Ascending aorta (tissue), 2 donors: ENCODE measurements at places on chromosomes 6 and 20.

- no peak overlapping the region for H3K4me3 ChIP-seq
- peaks cover 55% of the 10 kb centered on the region for H3K36me3 ChIP-seq
- no peak for DNase-seq
- no peaks in the 10 kb centered on the region for H3K4me1 ChIP-seq
- H3K27me3 ChIP-seq: no peaks in the 10 kb centered on the region
Observed at GRCh38 chr6:82227770-82228169, 19.8 kb downstream of the IBTK start.

DNA sequence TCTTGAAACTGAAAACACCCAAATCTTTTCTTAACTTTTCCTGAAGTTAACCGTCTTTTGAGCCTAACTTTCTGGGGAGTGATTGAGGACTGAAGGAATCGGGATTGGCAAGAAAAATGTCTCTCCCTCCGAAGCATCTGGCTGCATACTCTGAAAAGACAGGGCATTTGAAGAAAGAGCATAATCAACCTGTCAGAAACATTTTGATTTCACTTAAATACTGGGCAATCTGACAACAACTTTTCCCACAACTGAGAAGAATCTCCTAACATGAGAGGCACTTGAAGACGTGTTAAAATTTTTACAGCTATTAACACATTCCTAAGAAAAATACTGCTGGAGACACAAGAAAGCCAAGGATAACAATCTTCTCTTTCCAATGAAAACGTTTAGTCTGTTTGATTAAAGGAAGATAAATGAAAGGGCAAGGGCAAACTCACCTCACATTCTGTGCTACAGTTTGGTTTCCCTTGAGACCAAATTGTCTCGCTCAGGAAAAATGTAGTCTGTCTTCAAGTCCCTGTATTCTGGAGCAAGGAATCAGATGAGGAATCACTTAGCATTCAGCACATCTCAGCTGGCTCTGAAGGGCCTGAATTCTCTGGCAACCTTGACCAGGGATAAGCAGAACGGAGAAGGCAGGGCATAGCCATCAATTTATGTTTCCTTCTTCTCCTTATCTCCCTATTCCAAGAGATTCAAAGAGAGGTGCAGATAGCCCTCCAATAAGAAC is 76.1 kb downstream of the TBX18 start:
- DNase-seq: no peak
- peaks cover 29% of the 10 kb centered on the region for H3K4me1 ChIP-seq

GRCh38 chr6:149170564-149171452 is 146.7 kb upstream of the TAB2 start:
- H3K36me3 ChIP-seq: no peaks in the 10 kb centered on the region
- no peak for DNase-seq
- H3K4me1 ChIP-seq: no peaks in the 10 kb centered on the region
- H3K27me3 ChIP-seq: no peaks in the 10 kb centered on the region
- no peak overlapping the region for H3K4me3 ChIP-seq

- no peaks in the 10 kb centered on the region for H3K36me3 ChIP-seq
- H3K27ac ChIP-seq: peak overlapping the region; percentile 33
- DNase-seq: no peak
- no peaks in the 10 kb centered on the region for H3K27me3 ChIP-seq
- no peak overlapping the region for H3K4me3 ChIP-seq
Observed at GRCh38 chr6:110329348-110329713, 28.8 kb downstream of the METTL24 start.
